Parietal lobe (tissue), 2 donors: ENCODE measurements at places on chromosomes 5 and 9. TPM values are rescaled to one million over a fixed set of nuclear protein-coding genes. Genes with fewer than 3 reads are reported as not detected.

MLLT3 gene
- total RNA-seq, result 188 TPM

HMMR gene
- 3.8 TPM for total RNA-seq

MYOT gene
- not detected for total RNA-seq

PTGDS gene
- total RNA-seq, result 11.9 TPM

RAPGEF1 gene
- total RNA-seq, result 49.1 TPM
